ENCODE measurements at places on chromosomes 2 and 18.

DNA sequence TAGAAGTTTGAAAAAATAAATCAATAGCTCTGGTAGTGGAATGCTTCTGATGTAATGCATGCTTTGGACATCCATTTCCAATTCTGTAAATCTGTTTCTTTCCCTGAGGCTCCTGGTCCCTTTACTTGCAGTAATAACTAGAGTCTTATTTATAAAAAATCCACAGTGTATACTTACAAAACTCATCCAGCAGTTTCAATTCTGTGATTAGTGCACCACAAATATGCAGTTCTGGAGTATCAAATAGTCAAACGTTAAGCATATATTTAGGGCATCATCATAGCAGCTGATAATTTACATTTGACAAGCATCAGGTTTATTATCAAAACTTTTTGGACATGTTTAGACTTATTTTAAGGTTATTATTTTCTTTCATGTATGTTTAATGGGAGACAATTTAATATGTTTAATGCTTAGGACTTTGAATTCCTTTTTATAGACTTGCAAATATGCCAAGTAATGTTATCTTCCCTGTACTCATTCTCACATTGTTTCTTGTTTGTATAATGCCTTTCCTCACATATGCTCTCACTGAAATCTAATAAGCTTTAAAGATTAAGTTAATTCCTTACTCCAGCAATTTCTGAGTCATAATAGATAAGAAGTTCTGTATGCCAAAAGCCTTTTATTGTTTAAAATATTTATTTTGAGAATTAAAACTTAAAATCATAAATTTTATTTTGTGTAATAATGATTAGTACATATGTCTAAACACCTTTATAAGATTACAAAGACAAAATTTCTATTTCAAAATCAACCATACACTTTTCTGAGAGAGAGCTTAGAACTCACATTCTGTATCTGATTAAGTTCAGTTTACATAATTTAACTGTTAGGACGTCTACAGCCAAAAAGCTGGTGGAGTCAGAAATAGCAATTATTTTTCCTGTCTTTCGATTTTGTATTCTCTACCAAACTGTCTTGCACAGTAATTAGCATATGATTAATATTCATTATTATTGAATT lies 341.5 kb upstream of the TMEFF2 start:
- DNase-seq: no peak

DNA sequence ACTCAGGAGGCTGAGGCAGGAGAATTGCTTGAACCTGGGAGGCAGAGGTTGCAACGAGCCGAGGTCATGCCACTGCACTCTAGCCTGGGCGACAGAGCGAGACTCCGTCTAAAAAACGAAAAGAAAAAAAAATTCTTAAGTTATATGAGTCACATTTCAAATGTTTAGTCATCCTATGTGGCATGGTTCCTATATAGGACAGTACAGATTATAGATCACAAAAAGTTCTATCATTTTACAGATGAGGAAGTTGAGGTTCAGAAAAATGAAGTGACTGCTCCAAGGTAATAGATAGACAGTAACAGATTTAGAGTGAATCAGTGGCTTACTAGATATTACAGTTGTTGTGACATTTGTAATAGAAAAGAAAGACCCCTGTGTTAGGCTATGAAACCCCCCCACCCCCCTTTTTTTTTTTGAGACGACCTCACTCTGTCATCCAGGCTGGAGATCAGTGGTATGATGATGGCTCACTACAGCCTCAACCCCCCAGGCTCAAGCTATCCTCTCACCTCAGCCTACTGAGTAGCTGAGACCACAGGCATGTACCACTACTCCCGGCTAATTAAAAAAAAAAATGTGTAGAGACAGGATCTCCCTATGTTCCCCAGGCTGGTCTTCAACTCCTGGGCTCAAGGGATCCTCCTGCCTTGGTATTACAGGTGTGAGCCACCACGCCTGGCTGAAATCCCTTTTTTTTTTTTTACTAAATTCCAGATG lies 22.7 kb downstream of the PTPN4 start:
- no peak for DNase-seq

GRCh38 chr2:29304399-29305060 lies 189.3 kb downstream of the CLIP4 start:
- DNase-seq: no peak

DNA sequence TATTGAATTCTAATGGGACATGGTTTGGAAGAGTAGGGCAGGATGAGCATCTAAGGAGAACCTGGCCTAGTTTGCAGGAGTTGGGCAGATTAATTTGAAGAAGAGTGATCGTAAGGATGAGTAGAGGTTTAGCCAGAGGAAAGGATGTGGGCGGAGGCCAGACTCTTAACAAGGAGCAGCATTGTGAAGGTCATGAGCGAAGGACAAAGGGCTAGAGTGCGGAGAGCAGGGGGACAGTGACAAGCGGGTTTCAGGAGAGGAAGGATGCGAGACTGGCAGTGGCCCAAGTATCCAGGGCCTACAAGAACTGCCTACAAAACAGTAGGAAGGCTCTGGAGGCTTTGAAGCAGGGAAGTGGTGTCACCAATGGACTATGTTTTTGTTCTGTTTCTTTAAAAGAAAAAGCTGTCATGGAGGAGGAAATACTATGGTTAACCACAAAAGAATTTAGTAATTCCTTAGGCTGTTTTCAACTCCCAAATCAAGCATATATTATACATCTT lies 20.1 kb downstream of the SLC66A3 start:
- no peak for DNase-seq

GRCh38 chr2:21195326-21195725 lies 71.6 kb downstream of the TDRD15 start:
- no peak for DNase-seq

DNA sequence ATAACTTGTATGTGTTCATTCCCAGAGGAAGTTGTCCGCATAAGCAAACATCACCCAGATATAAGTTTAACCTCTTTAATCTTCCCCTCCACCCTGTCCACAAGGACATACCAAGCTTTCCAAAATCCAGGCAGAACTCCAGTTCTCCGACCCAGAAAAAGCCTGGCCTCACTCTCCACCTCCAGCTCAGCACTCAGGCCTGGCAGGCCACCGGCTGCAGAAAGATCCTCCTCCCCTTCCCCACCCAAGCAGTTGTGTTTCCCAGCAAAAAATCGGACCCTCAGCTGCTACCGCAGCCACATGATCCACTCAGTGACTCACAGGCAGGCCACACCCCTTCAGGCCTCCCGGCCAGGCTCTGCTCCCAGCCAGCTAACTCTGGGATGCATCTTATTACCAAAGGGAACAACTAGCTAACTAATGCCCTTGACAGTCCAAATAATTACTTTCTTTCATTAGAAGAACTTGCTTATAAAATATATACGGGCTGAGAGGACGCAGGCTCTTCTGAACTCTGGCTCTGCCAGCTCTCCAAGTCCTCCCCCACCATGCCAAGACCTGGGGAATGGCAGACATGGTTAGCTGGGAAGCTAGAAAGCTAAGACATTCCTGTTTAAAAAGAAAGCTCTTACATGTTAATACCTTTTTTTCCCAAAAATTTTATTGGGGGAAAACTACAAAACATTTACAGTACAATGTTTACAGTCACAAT lies 4.5 kb downstream of the ZFP36L2 start:
- peak; percentile 19 for DNase-seq

DNA sequence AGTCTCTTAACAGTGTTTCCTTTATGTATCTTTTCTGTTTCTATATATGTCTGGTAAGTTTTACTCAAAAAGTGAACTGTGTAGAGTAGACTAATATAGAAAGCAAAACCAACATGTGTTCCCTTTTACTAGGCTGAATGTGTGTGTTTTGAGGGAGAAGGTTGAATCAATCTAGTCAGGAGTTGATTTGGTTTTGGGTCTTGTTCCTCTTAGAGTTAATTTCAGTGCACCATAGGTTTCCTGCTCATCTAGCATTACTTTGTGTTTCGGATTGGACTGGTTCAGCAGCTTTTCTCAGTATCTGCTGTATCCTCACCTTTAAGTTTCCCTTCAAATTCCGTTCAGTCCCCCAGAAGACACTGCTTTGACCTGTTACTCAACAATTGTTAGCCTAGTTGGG lies 52.0 kb upstream of the TRIM43 start:
- no peak for DNase-seq

- DNase-seq: no peak
Measured at GRCh38 chr2:72750977-72751639, 74.7 kb downstream of the EXOC6B start.

DNA sequence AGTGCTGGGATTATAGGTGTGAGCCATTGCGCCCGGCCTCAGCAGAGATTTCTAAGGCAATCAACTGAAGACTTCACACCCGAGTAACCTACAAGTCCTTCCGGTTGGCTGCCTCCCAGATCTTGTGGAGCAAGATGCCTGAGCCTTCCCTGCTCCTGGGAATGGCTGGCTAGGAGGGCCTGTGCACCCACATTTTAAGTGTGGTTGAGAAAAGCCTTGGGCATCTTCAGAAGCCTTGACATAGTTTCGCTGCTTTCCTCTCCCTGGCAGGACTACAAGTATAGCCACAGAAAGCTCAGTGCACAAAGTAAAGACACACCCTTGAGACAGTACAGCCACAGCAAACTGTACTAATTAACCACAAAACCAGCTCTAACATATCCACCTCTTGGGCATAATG lies 35.2 kb downstream of the E2F6 start:
- no peak for DNase-seq

DNA sequence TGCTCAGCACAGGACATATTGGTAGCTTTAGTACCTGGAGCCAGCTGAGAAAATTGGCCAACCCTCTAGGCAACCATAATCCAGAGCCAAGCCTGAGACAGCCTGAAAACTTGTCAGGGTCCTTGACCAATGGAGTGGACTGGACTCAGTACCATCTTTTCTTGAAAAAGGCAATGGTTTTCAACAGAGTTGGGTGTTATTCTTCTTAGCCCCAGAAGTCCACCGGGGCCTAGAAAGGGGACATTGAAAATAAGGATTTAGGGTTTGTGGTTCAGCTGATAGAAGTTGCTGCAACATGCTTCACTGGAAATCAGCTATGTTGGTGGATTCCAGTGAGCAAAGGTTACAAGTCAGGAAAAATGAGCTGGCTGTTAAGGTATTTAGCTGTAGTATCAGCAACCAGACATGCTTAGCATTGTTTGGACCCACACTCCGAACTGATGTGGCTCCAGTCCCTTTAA lies 22.1 kb upstream of the CNOT11 start:
- no peak for DNase-seq

GRCh38 chr2:37090019-37090477 lies 5.7 kb downstream of the GPATCH11 start:
- DNase-seq: no peak

- no peak for DNase-seq
Measured at GRCh38 chr18:66005831-66006588, 255.2 kb downstream of the CDH7 start.

- no peak for DNase-seq
Measured at GRCh38 chr2:119575439-119575838, 31.2 kb downstream of the CFAP221 start.

DNA sequence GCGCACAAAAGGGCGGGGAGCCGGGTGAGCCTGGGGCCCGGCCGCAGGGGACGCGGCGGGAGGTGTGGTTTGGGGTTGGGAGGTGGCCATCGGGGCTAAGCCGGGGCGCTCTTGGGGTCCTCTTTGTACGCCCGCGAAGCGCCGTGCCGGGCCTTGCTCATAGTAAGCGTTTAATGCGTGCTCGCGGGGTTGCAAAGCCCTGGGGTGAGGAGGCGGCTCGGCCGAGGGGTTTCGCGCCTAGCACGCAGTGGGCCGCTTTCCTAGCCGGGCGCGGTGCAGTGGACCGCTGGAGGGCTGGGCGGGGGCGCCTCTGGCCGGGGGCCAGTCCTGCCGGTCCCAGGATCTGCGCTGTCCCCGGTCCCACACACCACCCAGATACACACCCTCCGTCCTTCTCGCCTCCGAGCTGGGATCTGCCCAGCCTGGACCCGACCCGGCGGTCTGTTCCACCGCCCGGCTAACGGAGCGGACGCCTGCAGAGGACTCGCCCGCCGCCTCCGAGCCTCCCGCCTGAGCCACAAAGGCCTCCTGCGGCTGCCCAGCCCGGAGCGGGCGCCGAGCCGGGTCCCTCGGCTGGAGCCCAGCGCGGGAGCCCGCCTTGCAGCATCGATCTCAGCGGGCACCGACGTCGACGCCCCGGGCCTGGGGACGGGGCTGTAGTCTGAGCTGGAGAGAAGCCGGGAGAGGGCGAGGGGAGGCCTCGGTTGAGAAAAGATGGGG lies 564 bp downstream of the DPYSL5 start:
- no peak for DNase-seq

DNA sequence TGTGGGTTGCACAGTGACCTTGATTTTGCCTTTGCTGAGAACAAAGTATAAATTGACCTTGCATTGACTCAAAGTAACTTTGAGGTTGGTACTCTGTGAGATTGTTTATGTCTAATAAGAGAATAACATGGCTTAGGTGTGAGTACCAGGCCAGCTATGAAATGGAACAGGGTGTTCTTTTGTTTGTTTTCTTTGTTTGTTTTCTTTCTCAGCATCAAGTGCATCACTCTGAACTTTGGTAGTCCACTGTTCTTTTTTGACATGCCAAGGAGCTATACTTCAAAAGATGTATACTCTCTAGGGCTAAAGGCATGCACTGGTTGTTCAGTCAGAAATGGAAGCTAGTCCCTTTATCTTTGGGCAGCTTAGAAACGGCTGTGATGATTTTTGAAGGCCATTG lies 5.1 kb downstream of the ABCB11 start:
- no peak for DNase-seq

All from effector CD8-positive, alpha-beta T cell (primary cell).